ENCODE measurements at places on chromosomes 2 and 18.

DNA sequence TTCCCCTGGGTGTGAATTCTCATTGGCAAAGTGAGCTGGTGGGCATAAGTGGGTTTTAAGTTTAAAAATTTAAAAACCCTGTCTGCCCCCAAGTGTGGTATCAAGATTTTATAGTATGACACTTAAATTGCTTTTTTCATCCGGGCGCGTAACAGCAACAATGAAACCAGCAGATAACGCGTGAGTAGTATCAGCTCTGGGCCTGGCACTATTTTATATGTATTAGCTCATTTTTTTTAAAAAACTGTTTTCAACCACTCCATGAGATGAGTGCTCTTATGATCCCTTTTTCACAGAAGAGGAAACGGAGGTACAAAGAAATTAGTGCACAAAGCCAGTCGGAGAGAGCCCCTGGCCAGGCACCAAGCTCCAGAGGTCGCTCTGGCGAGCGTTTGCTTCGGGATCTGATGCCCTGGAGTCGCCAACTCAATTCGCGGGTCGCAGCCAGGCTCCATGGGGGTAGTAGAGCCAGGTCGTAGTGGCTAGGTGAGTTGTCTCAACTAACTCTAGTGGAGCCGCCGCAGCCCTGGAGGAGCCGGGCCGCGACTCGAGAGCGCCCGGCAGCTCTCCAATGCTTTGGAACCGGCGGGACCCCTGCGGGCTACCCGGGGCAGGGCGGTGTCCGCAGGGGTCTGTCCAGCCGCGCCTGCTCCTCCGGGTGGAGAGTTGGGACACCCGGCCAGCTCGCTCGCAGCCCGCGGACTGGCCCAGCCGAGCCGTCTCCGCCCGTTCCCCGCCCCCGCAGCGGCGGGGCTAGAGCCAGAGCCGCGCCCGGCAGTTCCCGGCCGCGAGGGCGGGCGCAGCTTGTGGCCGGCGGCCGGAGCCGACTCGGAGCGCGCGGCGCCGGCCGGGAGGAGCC is at the start of gene IL1R1:
IL1R1 (plus strand) TSS at position 777 of the 859 bp plus-strand sequence. CDS start 14,979 bp downstream, outside the sequence.
- DNase-seq = no peak

DNA sequence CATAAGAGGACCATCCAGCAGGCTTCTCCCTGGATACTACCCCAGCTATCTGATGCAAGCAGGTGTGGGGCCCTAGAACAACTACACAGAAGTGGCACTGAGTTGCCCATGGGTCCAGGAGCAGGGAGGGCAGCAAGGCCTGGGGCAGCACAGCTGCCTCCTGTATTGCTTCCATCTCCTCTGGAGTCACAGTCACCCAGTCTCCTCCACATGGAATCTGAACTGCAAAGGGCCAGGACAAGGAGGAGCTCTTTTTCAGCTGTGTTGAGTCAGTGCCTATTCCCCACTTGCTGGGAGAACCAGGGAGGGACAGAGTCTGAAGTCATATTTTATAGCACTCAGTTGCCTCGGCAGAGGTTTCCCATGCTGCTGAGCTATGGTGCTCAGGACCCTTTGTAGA is 67.9 kb upstream of the ALPP start:
- DNase-seq = no peak

GRCh38 chr18:61738488-61738887 is 154.3 kb downstream of the RNF152 start:
- no peak for DNase-seq

DNA sequence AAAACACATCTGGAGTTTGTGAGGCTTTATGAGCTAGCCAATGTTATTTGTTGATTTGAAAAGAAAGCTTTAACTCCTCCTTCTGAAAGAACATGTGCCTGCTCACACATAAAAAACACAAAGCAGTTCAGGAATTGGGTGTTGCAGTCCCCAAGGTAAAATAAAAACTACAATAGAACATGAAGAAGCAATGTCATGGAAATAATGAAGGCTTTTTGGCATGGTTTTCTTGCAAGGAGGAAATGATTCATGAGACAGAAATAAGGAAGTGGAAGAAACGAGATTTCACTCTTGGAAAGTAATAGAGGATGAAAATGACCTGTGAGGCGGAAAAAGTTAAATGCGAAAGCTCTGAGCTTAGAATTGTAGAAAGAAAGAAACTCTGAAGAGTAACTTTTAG is 81.1 kb downstream of the TRIB2 start:
- no peak for DNase-seq

GRCh38 chr2:43110442-43110871 is 115.9 kb downstream of the ZFP36L2 start:
- DNase-seq = no peak

GRCh38 chr2:106109675-106110424 is 84.3 kb downstream of the UXS1 start:
- DNase-seq = no peak

- peak; percentile 83 for DNase-seq
These were observed 36.0 kb upstream of the CD207 start for GRCh38 chr2:70871398-70872211.

DNA sequence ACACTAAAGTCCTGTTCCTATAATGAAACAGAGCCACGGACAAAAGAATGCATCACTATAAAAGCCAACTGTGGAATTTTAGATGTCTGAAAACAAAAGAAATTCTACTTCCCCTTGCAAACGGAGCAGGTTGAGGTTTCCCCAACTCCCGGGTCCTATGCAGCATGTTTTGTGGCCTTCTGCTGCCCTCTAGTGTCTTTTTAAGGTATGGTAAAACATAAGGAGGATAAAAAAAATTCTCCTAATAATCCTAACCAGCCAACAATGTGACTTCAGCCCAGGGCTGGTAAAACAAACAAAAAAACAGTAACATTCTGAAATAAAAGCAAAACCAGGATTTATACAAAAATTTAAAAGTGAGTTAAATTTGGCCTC is 539.5 kb downstream of the NRXN1 start:
- peak; percentile 58 for DNase-seq

DNA sequence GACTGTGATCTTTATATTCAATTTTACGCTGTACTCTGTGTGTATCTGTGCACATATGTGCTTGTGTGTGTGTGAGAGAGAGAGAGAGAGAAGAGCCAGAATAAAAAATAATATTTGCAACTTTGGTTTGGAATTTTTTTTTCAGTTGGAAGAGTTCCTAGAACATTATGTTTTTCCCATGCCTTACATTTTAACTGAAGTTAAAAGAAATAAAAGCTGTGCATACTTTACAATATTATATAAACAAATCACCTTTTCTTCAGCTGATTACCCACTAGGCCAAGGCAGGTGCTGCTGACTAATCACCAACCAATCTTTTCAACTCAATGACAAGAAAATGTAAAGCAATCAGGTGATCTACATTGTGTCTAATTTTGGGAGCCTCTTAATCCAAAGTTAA is 366.3 kb downstream of the NYAP2 start:
- no peak for DNase-seq

GRCh38 chr2:651951-652373 is 25.2 kb downstream of the TMEM18 start:
- DNase-seq = no peak

- DNase-seq = no peak
These were observed 566 bp upstream of the MRPS5 start for GRCh38 chr2:95122197-95122551.

- no peak for DNase-seq
These were observed 55.1 kb downstream of the KCNG3 start for GRCh38 chr2:42438685-42439084.

DNA sequence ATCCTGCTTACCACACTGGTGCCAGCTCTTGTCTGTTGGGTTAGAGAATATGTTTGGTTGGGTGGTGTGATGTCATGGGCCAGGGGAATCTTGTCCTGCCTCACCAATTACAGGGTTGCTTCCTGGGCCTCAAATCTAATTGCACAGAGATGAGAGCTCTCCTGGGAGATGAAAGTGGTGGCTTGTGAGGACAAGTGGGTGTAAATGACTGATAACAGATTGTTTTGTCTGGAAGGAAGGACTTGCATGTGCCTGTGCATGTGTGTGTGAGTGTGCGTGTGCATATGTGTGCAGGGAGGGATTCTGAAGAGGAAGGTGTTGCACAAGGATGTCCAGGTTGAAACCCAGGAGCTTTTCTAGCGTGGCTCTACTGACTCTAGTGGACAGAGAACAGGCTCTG is 271.9 kb downstream of the LOXHD1 start:
- no peak for DNase-seq

- DNase-seq = no peak
These were observed 28.0 kb downstream of the UBE2E3 start for GRCh38 chr2:181008407-181008806.

- DNase-seq = no peak
These were observed 300.7 kb downstream of the SP3 start for GRCh38 chr2:173664513-173664910.

- DNase-seq = no peak
These were observed 41.0 kb downstream of the SNED1 start for GRCh38 chr2:241039416-241039815.

DNA sequence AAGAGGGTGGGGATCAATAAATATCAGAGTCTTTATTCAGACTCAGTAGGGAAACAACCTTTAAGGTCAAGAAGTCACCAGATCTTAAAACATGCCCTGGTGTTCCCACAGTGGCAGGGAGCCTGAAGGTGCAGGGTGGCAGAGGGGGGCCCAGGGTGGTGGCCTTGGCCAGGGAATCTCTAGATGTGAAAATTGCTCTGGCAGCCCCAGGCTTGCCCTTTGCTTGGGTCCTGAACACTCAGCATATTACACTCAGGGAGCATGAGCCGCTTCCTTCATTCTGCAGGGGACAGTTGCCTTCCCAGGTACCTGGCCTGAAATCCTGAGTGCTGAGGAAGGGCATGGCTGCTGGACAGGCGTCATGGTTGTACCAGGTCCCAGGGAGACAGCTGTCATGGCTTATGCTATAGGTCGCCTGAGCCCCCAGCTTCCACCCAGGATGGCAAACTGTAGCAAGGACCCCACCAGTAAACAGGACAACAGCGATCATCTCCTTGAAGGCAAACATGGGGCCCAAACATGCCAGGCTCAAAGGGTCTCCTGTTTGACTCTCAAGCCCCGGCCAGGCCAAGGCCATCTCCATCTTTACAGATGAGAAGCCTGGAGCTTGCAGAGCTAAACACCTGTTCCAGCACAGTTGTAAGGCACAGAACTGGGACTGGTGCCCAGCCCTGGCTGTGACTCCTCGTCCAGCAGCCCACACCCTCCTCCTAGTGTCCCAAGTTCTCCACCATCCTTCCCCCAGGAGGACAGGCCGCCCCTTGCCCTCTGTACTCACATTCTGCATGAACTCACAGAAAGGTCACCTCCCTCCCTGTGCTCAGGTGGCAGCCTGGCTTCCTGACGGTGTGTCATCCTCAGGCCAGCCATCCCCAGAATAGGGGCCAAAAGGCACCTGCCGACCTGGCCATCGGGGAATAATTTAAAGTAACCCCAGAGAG is 14.6 kb downstream of the ABCG8 start:
- no peak for DNase-seq

GRCh38 chr2:222899413-222900181 is 38.8 kb downstream of the ACSL3 start:
- DNase-seq = no peak

GRCh38 chr2:100260712-100261620 is 61.3 kb downstream of the LONRF2 start:
- DNase-seq = peak; percentile 73

- no peak for DNase-seq
These were observed 153.4 kb downstream of the MGAT5 start for GRCh38 chr2:134407154-134407890.

DNA sequence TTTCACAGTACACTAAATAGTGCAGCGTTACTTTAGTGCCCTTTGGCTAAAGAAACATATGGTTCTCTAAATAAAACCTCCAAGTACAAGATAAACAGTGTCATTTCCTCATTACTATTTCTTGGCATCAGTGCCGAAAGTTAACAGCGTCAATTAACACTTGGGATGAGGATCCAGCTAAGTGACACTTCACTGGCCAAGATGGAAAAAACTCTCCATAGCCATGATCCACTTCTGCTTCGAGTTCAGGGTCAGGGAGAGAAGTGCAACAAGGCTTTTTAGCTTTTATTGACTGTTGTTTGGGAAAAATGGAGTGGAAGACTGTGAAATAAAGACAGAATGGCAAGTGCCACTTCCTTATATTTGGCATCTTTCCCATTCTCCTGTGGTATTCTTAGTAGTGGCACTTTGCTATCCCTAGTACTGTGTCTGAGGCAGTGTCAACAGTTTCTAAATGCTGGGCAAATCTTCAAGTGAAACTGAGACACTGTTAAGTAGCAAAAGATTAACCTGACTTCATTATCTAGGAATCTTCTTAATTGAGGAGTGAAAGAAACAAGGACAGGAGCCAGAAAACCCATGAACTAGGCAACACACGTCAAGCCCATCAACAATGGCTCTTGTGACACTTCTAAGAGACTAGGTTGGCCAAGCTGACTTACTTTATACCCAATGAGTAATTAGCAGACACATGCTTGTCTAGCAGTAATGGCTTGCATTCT is 222.5 kb upstream of the SESTD1 start:
- DNase-seq = no peak

GRCh38 chr2:113977660-113978523 is 88.0 kb downstream of the ACTR3 start:
- DNase-seq = peak; percentile 20

GRCh38 chr2:76760367-76760704 is 761.8 kb downstream of the LRRTM4 start:
- no peak for DNase-seq

DNA sequence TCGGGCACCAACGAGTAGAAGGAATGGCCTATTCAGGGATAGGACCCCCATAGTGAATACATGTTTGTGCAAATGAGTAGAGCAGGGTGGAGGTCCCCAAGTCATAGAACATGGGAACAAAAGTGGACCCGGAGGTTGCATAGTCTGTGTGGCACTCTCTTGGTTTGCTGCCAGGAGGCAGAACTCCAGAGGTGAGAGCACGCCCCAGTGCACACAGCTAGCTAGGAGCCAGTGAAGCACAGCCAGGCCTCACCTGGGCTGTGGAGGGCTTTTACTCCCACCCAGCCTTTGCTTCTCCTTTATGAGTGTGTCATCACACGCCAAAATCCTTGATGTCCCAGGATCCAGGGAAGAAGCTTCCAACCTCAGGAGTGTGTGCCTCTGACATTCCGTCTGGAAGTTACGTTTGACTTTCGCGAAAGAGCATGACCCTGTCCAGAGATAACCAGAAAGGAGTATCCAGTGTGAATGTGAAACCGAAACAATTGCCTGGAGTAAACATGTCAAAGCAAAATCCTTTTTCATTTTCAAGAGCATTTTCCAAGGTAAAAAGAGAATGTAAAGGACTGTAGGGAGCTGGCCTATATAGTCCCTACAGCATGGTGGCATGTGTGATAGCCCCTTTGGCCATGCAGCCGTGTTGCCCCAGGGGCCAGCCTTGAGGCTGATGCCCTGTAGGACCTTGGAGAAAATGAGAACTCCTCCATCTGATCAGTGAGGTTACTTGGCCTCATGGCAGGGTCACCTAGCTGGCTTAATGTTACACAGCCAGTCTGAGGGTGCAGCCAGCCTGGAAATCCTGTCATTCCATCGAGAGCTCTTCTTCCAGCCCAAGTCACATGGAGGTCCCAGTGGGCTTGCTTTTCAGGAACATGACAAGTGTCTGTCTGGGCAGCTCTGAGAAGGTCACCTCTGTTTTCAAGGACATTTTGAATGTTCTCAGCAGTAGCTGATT is 8.8 kb downstream of the TRIB2 start:
- DNase-seq = no peak

- no peak for DNase-seq
These were observed 155.0 kb upstream of the GCFC2 start for GRCh38 chr2:75865702-75866101.

- DNase-seq = no peak
These were observed 221.9 kb downstream of the ZNF407 start for GRCh38 chr18:74819433-74820059.

Data from head of caudate nucleus (tissue), 42 donors.